ENCODE measurements at places on chromosomes 12 and 14. TPM values are rescaled to one million over a fixed set of nuclear protein-coding genes. Genes with fewer than 3 reads are reported as not detected.

The CCDC196 gene
- total RNA-seq = not detected

The MYF6 gene
- total RNA-seq = not detected

The CPNE6 gene
- total RNA-seq = not detected

The GZMB gene
- total RNA-seq = not detected

The IGFBP6 gene
- 265 TPM for total RNA-seq

The TEX52 gene
- total RNA-seq = not detected

The VRTN gene
- not detected for total RNA-seq

The CCDC197 gene
- not detected for total RNA-seq

The KRT75 gene
- total RNA-seq = 0.12 TPM

The CAPZA3 gene
- not detected for total RNA-seq

The ARID4A gene
- 2.3 TPM for total RNA-seq

The TMEM119 gene
- 1.9 TPM for total RNA-seq

The SMCO2 gene
- total RNA-seq = 0.33 TPM

The RGS6 gene
- total RNA-seq = 0.14 TPM

The TSPAN8 gene
- 1.2 TPM for total RNA-seq

The SDS gene
- total RNA-seq = not detected

The PARPBP gene
- 30.0 TPM for total RNA-seq

The FOXN4 gene
- not detected for total RNA-seq

The DDX55 gene
- total RNA-seq = 16.1 TPM

The HCAR1 gene
- total RNA-seq = not detected

The DTX1 gene
- 1.3 TPM for total RNA-seq

The PMCH gene
- not detected for total RNA-seq

The AQP6 gene
- total RNA-seq = not detected

The SLC22A17 gene
- 4.6 TPM for total RNA-seq

The B4GALNT3 gene
- 3.3 TPM for total RNA-seq

The CDCA3 gene
- 75.3 TPM for total RNA-seq

The PRR4 gene
- total RNA-seq = 0.87 TPM

The ZFHX2 gene
- 0.10 TPM for total RNA-seq

The APOLD1 gene
- 2.7 TPM for total RNA-seq

The RPS6KL1 gene
- not detected for total RNA-seq

The IL26 gene
- total RNA-seq = not detected

The CCDC63 gene
- not detected for total RNA-seq

The BEST3 gene
- total RNA-seq = not detected

The ASIC1 gene
- 3.4 TPM for total RNA-seq

The STAB2 gene
- total RNA-seq = not detected

The LRCOL1 gene
- not detected for total RNA-seq

The BEGAIN gene
- total RNA-seq = not detected

The TAS2R50 gene
- total RNA-seq = not detected

The ERBB3 gene
- 0.31 TPM for total RNA-seq

The PCED1B gene
- 1.1 TPM for total RNA-seq

The HOXC11 gene
- 1.1 TPM for total RNA-seq

The NOS1 gene
- not detected for total RNA-seq

The TMEM117 gene
- total RNA-seq = 7.2 TPM

The DENR gene
- total RNA-seq = 50.6 TPM

The CIPC gene
- 13.6 TPM for total RNA-seq

All from H4 (cell line).